ENCODE measurements at places on chromosomes 5 and 9.
A peak's percentile ranks its signal among the peaks of the same experiment; 100 is the strongest.

DNA sequence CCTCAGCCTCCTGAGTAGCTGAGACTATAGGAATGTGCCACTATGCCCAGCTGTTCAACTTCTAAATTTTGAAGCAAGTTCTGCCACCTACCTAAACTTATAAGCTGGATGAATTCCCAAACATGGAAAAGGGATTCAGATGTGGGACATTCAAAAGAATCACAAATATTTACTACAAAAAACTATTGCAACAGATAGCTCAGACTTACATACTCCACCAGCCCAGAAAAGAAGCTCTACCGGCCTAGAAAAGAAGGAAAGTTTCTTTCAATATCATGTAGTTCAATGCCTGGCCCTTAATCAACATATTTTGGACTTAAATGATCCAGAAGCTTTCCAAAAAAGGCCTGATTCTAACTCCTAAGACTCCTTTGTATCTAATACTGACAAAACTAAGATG is 23.8 kb downstream of the SH3RF2 start:
- no peak for DNase-seq

DNA sequence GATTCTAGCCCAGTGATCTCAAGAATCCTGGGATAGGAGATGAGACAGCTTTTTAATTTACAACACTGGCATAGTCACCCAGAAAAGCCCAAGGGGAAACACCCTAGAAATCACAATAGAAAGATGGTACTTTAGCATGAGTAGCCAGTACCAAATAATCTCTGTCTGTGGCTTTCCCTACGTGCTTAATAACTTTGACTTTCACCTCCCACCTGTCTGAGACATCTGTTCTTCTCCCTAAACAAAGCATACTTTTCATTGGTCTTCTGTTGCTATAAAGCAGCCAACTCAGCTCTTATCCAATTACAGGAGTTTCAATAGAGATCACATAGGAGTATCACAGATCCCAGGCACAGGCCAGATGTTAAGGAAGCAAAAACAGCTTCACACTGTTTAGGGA is 10.4 kb downstream of the MARCHF3 start:
- DNase-seq, result no peak

DNA sequence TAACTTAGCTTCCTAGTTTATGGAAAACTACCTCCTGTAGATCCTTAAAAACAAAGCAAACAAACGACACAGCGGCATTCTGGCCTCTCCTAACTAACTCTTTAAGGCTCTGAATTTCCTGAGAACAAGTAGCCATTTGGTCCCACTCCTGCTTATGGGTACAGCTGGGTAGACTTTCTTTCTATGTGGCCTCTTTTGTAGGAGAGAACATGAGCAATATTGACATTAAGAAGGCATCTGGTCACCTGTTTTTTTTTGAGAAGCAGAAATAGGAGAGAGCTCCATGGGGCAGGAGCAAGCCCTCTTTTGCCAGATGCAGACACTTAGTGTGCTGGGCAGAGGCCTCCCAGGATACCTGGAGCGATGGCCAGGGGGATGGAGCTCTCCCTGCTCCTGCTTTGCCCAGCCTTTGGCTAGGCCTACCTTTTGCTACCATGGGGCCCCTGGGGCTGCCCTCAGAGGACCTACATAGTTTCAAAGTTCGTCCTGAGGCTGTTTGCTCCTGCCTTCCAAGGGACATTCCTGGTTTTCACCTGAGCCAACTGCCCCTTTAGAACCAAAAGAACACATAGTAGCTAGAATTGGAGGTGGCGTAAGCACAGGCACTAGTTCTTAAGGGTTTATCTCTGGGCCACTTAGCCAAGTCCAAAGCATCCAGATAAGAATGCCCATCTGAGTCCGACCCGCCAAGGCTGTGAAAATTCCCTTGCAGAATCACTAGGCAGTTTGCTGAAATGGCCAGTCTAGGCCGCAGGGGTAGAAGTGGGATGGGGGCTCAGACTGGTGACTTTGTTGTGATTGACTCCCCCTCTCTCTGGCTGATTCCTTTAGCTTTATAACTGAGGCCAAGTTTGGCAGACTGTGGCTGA is 2.4 kb upstream of the STC2 start:
- DNase-seq, result no peak

- no peak for DNase-seq
Observed at GRCh38 chr9:125972012-125972729, 225.0 kb downstream of the PBX3 start.

- DNase-seq, result no peak
Observed at GRCh38 chr5:109275919-109276318, 133.9 kb downstream of the PJA2 start.

DNA sequence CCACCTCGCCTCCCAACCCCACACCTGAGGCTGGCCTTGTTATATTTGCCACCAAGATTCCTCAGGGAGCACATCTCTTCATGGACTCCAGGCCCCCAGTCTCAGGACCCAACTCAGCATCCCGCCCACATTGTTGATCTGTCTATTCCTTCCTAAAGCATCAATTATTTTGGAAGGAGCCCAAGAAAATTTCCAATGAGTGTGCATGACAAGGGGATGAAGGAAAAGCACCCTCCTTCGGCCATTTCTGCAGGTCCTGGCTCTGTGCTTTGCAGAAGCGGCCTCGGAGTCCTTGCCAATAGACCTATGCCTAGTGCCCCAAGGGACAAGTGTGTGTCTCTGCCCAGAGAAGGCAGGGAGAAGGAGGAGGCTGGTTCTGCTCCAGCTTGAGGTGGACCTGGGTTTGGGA is 273.2 kb downstream of the GADD45G start:
- DNase-seq, result no peak

GRCh38 chr5:42507451-42508097 is 84.3 kb downstream of the GHR start:
- DNase-seq, result no peak

- DNase-seq, result no peak
Observed at GRCh38 chr9:124511891-124512805, 4.9 kb upstream of the NR5A1 start.

DNA sequence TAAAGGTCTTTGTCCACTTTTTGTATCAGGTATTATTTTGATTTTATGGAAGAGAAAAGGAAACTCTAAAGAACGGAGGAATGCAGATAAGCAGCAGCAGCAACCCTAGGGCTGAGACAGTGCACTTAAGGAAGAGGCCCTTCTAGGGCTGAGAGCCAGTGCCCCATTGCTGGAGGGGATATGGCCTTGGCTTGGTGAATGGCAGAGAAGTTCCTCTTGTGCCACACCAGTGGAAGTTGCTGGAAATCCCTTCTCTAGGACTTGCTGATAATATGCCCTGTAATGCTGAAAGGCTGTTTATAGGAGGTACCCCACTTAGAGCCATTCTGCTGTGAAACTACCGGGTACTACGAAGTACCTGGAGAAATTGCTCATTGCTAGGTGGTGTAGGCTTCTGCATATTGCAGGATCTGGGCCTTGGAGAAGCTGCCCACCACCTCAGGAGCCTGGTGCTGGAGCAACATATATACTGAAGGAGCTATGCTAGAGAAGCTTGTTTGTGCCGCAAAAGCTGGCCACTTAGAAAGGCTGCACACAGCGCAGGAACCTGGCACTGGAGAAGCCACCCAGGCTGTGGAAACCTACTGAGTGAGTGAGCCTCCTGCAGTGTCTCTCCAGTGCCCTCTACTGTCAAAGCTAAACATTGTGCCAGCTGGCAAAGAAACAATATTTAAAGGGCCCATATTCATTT is 9.6 kb upstream of the UBTD2 start:
- peak; percentile 72 for DNase-seq

DNA sequence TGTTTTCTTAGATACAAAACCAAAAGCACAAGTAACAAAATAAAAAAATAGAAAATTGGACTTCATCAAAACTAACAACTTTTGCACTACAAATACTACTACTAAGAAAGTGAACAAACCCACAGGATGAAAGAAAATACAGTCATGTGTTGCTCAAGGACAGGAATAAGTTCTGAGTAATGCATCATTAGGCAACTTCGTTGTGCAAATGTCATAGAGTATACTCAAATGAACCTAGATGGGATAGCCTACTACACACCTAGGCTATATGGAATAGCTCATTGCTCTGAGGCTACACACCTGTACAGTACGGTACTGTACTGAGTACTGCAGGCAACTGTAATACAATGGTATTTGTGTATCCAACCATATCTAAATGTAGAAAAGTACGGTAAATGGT is 88.3 kb downstream of the RAPGEF1 start:
- DNase-seq, result no peak

DNA sequence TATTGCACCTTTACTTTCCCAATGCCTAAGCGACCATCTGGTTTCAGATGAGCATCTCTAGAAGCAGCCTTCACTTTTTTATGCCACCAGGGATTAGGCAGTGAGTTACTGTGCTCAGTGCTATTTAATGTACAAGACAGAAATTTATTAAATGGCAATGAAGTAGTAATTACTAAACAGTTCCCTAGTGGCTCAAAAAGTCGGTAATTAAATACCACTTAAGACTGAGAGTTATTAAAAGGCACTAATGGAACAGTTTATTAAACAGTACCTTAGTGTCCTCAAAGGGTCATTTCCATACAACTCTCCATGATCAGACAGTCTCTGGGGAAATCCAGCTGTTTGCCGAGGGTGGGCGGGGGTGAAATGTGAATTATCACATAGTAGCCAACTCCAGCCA is 42.3 kb downstream of the LHFPL2 start:
- no peak for DNase-seq

DNA sequence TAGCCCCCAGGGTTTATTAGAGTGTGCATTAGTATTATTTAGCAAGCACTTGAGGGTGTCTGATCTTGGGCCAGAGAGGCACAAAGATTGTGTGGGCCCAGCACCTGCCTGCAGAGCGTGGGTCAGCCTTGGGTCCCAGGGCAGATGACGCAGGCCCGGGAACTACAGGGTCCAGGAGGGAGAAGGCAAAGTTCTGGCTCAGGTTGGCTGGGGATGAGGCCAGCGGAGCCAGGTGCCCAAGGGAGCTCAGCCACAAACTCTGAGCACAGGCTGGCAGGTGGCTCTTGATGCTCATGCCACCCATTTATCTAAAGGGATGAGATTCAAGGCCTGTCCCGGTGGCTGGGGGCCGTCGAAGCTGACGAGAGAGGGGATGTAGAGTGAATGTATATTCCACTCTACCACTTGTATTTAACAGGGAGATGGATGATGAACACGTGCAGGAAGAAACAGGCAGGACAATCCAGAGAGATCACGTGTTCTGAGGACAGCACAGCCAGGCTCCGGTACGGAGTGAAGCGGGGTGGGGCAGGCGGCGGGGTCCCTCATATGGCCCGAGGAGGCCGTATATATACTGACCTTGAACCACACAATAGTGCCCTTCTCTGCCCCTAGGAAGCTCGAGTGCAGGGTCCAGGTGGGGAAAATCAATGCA is 818 bp upstream of the OBP2A start:
- DNase-seq, result no peak

DNA sequence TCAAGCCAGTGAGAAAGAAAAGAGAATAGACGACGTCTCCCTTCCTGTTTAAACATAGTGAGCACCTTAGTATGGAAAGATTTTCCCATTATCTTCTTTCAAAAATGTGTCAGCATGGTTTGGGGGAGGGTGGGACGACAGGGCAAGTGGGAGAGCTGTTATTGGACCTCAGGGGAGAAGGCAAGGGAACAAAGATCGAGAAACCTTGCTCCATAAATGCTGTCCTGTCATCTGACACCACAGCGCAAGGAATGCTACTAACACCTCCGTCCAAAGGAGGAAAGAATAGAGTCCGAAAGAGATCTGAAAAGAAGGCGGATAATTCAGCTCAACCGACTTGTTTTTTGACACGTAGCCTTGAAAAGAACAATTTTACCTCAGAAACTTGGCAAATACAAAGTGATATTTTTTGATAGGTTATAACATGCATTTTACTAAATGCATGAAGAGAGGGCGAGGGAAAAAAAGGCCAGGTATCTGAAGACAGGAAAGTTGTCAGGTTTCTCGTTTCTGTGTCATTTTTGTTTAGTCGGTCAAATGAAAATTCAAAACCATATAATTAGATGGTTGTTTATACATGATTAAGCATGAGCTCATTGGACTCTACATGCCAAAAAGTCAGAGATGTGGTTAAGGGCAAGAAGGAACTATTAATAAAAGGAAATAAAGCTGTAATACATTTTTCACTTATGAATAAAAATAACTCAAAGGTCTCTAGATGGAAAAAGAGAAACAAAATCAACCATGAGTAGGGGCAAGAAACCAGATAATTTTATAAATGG is 155.7 kb downstream of the GLIS3 start:
- no peak for DNase-seq

- no peak for DNase-seq
Observed at GRCh38 chr5:27403243-27403882, 365.0 kb upstream of the CDH9 start.

GRCh38 chr9:71897577-71897976 is 13.4 kb downstream of the ABHD17B start:
- DNase-seq, result peak; percentile 46

DNA sequence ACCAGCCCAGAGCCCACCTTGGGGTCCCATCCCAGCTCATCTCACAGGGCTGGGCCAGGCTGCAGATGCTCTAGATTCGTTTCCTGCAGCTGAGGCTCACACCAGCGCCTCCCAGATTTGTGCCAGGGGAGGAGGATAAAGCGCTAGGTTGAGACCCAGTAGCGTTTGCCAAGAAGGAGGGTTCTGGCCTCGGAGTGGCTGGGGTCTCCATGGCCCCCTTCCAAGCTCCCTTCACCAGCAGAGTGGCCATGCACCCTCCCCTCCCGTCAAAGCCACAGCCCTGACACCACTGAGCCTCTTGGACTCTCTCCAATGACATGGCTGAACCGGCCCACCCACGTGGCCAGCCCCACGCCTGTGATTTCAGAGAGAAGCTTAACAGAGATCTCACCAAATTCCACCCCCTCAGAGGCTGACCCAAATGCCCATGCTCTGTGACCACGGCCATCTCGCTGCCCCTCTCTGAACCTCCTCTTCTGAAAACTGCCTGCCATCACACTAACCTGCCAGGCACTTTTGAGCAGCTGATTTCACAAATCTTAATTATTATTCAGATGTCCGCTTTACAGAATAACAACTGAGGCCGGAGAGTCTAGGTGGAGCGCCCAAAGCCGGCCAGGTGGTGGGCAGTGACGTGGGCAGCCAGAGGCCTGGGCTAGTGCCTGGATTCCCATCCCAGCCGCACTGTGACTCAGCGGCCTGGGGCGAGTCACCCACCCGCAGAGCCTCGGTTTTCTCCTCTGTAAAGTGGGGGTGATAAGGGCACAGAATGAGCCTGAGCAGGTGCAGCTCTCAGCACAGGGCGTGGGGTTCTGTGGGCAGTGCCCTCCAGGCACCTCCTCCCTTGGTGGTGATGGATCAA is 155.7 kb downstream of the C9orf50 start:
- DNase-seq, result no peak

GRCh38 chr5:140125637-140126036 is at the start of gene IGIP:
Gene IGIP, plus strand, starts transcription at chr5:140125937. Its CDS starts 2,540 bp downstream, at chr5:140128477.
- DNase-seq, result no peak

DNA sequence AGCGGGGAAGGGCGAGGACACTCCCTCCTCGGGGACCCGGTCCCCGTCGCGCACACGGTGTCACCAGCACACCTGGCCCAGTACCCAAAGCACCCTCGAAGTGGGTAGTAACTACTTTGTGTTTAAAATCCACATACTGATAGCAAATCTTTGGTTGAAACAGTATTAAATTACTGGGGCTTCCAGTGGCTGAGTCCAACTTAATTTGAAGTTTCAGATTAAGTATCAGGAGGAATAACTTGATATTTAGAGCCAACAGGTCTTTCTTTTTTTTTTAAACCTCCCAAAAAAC is 615 bp downstream of the ATG10 start:
- DNase-seq, result no peak

GRCh38 chr5:66704790-66705425 is 108.7 kb downstream of the MAST4 start:
- no peak for DNase-seq

- DNase-seq, result no peak
Observed at GRCh38 chr5:33146881-33147280, 293.9 kb upstream of the TARS1 start.

Data from CD4-positive, alpha-beta T cell treated with Interleukin-6 at 100 ng/mL for 8 hours (primary cell).